ENCODE measurements at places on chromosomes 3 and 15.

DNA sequence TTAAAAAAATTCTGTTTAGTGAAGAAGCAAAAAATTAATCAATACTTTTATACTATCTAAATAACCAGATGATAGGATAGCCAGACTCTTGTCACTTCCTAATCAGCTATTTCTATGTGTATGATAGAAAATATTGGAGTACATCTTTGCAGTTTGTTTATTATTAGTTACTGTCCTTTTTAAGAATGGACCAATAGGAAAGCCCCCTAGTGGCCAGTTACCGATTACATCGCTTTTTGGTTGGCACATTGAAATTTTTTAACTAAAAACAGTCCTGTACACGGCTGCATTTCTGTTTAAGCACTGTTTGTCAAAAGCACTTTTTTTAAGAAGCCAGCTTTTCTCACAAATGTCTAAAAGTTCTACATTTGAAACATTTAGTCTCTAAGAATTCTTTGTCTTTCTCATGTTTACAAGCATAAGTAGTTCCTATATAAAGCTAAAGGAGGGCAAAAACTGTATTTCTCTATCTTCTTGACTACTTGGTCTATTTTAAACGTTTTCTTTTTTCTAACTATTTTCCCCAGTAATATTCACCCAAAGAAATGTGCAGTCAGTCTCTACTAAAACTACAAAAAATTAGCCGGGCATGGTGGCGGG, 253.2 kb upstream of the LRTM1 start:
- no peak for DNase-seq

DNA sequence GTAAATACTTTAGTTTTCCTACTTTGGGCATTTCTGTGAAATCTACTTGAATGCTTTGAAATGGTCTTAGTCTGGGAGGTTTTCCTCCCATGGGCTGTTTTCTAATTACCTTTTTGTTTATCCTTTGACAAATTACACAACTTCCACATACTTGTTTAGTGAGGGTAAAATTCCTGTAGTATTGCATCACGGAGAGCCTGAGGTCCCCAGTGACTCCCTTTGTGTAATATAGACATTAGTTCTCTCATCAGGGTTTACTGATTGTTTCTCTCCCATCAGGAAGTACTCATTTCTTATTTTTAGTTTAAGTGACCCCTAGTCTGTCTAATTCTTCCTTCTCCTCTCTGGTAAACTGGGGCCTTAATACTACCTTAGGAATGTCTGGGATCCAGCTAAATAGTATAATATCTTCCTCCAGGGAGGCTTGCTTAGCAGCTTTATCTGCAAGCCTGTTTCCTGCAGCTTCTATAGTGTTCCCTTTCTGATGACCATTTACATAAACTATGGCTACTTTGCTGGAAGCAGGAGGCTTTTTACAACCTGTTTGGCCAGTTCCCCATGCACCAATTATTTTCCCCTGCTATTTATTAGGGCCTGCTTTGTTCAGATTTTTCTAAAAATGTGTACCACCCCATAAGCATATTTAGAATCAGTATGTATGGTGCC, 87.2 kb upstream of the XCR1 start:
- no peak for DNase-seq

DNA sequence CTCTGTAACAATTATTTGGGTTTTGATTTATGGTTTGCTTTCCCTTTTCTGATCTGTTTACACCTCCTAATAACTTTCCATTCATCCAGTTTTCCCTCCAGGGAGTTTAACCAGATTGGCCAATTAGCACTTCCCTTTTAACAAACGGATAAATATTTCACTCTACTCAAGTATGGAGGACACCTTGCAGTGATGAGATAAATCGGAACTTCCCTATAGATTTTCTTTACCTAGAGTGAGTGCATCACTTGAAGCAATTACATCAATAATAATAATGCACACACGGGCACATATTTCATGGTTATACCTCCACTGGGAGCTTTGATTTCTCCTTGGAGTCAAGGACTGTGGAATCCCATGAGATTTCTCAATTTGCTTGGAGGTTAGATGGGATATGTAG, 239.1 kb upstream of the CFAP20DC start:
- DNase-seq = no peak

DNA sequence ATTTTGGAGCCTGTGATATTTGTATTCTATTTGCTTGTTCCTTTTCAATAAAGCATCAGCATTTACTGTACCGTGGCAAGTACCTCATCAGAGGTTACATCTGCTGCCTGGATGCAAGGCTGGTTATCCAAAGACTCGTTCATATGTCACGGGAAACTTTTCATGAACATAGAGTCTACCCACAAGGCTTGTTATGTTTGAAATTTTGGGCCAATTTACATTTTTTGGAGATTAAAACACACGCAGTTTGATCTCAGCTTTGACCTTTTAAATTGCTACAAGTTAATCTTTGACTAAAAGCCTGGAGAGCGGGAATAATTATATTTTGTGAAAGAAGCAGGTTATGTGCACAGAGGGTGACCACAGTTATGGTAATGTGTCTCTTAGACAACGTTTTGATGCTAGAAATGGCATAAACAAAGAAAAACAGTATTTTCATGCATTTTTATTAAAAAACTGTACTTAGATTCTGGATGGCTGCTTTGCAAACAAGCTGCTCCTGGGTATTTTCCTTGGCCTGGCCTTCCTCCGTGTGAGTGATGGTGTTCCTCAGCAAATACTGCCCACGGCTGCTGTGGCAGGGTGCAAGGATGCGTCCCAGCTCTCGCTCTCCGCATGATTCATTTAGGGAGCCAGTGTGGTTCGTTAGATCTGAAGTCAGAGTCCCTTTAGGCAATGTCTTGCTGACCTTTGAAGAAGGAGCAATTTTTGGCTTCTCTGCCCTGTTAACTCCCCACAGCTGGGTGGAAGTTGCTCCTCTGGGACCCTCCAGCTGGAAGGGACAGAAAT, 27.1 kb downstream of the CHST2 start:
- no peak for DNase-seq

- DNase-seq = no peak
These were observed 14.7 kb upstream of the PIK3CB start for GRCh38 chr3:138849222-138849940.

- DNase-seq = no peak
These were observed 70.2 kb downstream of the PEAK1 start for GRCh38 chr15:77349666-77350065.

GRCh38 chr15:85760531-85761371, 34.0 kb downstream of the KLHL25 start:
- DNase-seq = no peak

Data from activated CD4-positive, CD25-positive, alpha-beta regulatory T cell treated with anti-CD3 and anti-CD28 coated beads, Interleukin-2, amount 50 U/mL, for 72 hours (primary cell).